NCI-H2171 treated with DMSO at 0.1 percent for 48 hours (cell line): ENCODE measurements at places on chromosomes 3 and 15.
A peak's percentile ranks its signal among the peaks of the same experiment; 100 is the strongest.

DNA sequence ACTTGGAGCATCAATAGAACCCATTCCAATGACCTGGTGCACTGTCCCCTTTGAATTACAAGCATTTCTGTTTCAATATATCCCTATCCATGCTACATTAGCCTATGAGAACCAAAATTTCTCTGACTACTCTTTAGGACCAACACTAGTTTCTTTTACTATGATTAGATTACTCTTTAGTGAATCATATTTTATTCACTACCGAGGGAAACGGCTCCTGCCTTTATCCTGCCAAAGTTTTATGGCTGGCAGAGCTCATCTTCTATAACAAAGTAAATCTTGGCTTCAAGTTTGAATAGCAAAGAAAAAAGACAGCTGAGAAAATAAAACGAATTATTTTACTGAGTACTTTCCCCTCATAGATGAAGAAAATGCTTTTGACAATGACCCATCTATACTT lies 120.9 kb downstream of the SLC9A9 start:
- DNase-seq, result no peak

DNA sequence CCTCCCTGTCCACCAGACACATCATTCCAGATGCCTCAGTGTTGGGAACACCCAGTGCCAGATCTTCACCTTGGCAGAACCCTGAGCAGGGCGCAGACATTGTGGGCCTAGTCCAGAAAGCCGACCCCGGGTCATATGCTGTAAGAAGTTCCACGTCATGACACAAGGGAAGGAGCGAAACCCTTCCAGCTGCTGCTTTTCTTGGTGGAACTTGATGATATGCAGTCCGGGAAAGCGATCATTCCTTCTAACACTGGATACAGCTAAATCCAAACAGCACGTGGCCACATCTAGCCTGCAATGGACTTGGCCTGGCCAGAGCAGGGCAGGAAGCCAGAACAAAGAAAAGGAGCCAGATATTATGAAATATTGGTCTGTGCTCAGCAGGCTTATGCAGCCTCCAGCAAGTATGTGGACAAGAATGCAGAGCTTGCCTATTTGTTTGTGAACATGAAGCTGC lies 22.0 kb downstream of the GASK1A start:
- no peak for DNase-seq

GRCh38 chr3:143830063-143830462 lies 18.2 kb downstream of the SLC9A9 start:
- DNase-seq, result no peak

DNA sequence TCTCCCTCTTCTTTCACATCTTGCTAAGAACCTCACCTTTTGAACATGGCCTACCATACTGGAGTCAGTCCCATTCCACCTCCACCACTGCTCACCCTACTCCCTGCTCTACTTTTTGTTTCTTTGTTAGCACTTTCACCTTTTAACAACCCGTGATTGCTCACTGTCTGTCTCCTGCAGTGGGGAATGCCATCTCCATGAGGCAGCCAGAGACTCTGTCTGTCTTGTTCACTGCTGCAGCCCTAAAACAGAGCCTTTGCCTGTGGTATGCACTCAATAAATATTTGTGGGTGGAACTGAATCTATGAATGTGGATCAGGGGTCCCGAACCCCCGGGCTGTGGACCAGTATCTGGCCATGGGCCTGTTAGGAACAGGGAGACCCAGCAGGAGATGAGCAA lies 16.5 kb upstream of the TLE3 start:
- DNase-seq, result no peak

- peak; percentile 11 for DNase-seq
Measured at GRCh38 chr3:69182588-69183316, 60.4 kb upstream of the LMOD3 start.

DNA sequence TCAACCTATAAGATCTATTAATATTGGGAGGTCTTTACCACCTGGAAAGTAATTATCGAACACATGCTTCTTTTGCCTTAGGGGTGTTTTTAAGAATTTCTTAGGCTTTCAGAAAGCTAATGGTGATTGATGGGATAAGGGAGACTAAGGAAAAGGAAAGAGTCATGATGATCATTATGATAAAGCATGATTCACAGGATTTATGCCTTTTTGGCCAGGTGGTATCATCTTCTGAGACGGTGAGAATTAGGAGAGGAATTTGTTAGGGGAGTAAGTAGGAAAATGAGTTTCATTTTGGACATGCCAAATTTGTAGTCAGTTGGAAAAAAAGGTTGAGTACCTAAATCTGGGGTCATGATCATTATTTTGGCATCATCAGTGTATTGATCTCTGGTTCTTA lies 8.9 kb downstream of the ARMC8 start:
- no peak for DNase-seq

DNA sequence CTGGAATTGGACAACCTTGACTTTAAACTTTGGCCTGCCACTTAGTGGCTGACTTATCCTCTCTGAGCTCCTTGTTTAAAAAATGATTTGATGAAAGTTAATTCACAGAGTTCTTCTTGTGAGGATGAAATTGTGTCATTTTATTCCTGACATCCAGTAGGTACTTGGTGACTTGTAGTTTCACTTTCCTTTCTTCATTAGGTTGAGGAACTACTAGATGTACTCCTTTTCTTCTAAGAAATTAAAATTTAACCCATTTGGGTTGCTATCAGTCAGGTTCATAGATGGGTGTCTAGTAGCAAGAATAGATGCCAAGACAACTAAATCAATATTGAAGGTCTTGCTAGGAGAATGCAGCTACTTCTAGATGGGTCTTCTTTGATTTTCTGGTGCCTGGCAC lies 5.2 kb downstream of the NR1D2 start:
- no peak for DNase-seq

DNA sequence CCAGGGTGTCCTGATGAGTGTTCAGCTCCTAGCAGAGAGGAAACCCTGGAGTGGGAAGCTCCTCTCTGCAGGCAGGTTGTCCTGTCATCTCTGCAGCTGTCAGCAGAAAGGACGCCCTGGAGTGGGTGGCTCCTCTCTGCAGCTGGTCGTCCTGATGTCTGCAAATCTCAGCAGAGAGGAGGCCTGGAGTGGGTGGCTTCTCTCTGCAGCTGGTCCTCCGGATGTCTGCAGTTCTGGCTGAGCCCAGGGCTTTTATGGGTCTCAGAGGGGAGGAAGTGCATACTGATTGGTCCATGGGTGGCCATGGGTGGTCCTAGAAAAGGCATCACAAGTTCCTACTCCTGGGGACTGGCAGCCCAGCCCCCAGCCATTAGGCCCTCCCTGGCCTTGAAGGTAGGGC lies 102.6 kb upstream of the BNIP2 start:
- no peak for DNase-seq

GRCh38 chr3:135226057-135226456 lies 431.0 kb downstream of the EPHB1 start:
- no peak for DNase-seq

DNA sequence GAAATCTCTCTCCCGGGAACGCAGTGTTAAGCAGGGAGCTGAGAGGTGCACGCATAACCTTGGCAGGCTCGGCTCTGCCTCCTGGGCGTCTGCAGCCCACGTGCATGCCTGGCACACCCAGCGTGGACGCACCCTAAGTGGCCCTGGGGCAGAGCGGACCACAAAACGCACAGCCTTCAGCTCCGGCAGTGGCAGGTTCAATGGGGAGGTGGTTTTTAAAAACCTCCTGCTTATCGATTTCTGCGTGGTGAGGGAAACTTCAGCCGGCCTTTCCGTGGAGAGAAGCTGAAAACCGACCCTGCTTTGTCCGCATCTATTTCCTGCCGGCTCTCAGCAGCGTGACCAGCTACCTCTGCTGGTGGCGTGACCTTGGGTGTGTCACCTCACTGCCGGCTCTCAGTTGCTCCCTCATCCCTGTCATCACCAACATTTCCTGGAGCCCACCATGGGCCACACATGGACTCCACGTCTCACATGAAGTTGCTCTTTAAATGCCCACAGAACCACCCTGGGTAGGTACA lies 134.8 kb upstream of the MEF2A start:
- no peak for DNase-seq

GRCh38 chr3:76231258-76231657 lies 445.9 kb upstream of the ZNF717 start:
- no peak for DNase-seq

DNA sequence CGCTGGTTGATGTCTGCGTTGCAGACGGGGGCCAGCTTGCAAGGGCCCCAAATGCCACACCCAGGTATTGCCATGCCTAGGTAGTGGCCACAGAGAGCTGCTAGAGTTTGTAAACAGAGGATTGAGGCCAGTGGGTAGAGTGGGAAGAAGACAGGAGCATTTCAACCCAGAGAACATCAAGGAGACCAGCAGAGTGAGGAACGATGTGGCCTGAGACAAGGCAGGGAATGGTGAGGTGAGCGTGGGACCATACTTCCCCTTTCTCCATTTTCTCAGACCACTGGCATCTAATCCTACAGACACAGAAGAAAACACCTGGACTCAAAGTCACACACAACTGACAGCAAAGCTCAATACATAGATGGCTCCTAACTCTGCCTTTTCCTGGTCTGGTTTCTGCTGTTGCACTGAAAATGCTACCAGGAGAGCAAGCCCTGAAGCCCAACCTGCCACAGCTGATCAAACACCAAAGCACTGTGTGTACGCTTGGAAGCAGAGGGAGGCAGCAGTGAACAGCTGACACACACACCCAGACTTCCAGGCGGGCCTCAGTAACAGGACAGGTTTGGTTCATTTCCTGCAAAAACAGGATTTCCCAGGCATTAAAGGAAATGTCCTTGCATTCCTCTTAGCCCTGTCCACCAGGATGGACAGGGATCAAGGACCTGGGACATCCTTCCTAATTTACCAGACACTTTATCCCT lies 1.6 kb downstream of the FAM174B start:
- DNase-seq, result peak; percentile 60

DNA sequence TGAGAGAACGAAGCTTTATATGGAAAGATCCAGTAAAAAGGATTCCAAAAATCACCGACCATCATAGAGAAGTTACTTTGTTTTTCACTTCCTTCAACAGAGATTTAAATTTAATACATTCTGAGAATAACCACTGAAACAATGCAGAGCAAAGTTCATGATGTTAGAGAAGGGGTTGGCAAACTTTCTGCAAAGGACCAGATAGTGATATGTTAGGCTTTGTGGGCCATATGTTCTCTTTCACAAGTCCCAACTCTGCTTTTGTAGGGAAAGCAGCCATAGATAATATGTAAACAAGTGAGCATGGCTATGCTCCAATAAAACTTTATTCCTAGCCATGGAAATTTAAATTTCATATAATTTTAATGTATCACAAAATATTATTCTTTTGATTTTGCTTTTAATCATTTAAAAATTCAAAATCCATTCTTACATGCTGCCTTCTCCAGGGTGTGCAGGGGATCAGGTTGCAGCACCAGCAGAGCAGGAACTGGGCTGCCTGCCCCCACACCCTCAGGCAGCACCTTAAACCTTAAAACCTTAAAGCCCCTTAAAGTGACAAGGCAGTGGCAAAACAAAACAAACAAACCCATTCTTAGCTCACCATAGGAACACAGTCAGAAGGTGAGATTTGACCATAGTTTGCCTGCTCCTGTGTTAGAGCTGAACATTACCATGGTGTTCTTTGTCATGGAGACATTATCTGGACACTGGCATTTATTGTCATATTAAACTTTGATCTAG lies 16.9 kb upstream of the IGSF10 start:
- no peak for DNase-seq

DNA sequence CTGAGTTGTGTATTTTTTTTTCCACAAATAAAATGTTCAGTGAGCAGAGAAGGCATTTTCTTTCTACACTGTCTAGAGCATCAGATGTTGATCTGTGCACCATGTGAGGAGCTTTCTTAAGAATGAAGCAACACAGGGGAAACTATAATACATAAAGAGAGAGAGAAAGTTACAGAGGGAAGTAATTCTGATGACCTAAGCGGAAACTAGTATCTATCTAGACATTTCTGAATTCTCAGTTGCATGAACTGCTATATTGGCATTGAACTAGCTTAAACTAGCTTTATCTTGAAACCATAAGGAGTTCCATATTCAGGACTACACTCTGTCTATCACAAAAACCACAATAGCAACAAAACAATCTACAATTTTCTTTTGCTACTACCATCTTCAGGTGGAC lies 822.4 kb downstream of the VGLL3 start:
- no peak for DNase-seq

GRCh38 chr3:148389916-148390315 lies 307.8 kb upstream of the AGTR1 start:
- no peak for DNase-seq

- no peak for DNase-seq
Measured at GRCh38 chr3:75768303-75769017, 16.9 kb downstream of the ZNF717 start.

- DNase-seq, result peak; percentile 59
Measured at GRCh38 chr3:187770224-187770623, 25.0 kb upstream of the BCL6 start.

DNA sequence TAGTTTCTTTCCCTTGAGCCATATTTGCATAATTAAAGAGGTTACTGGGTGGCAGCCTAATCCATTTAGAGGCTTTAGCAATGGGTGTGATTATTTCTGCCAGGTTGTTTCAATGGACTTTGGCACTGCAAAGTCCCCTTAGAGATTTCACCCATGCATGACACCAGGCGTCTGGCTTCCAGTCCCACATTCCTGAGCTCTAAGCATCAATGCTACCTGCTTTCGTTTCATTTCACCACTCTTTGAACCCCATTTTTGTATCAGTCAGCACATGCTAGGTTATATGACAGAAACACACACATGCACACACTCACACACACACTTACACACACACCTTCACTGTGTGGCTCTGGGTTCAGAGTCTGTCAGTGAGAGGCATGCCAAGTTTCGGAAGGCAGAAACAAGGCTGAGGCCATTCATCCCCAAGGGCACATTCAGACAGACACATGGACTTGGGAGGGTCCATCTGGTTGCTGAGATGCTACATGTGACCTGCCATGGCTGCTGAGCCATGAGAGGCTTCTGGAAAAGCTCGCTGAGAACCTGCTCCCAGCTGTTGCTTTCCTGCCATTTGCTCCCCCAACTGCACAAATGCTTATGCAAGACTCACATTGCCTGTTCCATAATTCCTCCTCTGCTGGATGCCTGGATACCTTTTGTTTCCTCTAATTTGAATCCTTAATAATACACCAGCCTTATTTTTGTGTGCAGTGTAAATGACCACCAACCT lies 354.1 kb downstream of the GABRG3 start:
- DNase-seq, result peak; percentile 23

GRCh38 chr15:56353119-56353518 lies 12.1 kb upstream of the TEX9 start:
- no peak for DNase-seq

- no peak for DNase-seq
Measured at GRCh38 chr3:126485176-126485897, 9.6 kb upstream of the ZXDC start.
